ENCODE measurements at places on chromosomes 1 and 21. TPM values are rescaled to one million over a fixed set of nuclear protein-coding genes. Genes with fewer than 3 reads are reported as not detected.
A peak's percentile ranks its signal among the peaks of the same experiment; 100 is the strongest.

C1orf105 gene
- not detected for polyA plus RNA-seq

OR2L8 gene
- not detected for polyA plus RNA-seq

DNA sequence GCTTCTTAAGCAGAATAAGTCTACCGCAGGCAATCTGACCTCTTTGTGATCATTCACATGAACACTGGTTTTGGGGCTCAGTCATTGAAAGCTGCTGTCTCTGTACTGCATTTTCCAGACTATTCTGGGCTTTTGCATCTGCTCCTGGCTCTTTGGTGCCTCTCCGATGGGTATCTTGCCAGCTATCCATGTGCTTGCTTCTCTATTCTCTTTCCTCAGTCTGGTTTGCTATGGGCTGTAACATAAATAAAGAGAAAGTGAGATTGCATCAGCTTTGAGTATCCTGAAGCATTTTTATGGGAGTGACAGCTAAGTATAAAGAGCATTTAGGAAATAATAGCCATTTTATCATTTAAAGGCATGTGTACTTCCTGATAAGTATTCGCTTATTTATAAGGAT, 70.7 kb downstream of the C1orf21 start:
- no peak for DNase-seq

- DNase-seq = no peak
Measured at GRCh38 chr1:12015001-12015491, 4.3 kb upstream of the MIIP start.

- no peak for DNase-seq
Measured at GRCh38 chr1:8925406-8925805, 20.3 kb upstream of the CA6 start.

GRCh38 chr1:200128081-200128480, 100.6 kb downstream of the NR5A2 start:
- DNase-seq = no peak

CELA2B gene
- not detected for polyA plus RNA-seq

DNA sequence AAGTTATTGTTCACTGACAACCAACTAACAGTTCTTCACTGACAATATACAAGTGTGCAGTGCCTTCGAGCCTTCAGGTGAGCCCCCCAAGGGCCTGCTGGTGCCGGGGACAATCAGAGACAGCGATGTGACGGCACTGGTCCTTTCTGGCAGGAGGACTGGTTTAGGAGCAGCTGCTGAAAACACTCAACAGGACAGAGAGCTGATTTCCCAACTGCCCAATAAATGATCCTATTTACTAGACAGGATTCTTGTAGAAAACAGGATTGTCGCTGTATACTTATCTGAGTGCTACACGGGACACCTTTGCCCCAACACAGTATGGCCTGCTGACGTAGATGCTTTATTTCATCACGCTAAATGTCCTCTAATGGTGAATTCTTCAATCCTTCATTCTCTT, 65.4 kb downstream of the TP53BP2 start:
- DNase-seq = no peak

DNA sequence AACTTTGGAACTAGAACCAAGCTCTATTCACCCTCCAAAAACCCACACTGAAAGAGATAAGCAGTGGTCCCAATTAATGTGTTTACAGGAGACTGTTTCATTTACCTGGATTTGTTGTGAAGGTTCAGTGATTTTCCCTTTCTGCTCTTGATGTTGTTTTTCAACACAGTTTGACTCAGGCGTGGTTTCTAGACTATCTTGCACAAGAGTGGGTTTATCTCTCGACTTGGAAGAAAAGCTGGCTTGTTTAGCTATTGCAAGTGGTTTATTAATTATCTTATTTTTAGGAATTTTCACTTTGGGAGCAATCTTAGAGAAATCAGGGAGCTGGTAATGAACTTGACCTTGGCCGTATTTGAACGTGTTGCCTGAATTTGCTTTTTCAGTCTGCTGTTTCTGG, 5.3 kb downstream of the AKNAD1 start:
- DNase-seq = no peak

CLDN19 gene
- not detected for polyA plus RNA-seq

DNA sequence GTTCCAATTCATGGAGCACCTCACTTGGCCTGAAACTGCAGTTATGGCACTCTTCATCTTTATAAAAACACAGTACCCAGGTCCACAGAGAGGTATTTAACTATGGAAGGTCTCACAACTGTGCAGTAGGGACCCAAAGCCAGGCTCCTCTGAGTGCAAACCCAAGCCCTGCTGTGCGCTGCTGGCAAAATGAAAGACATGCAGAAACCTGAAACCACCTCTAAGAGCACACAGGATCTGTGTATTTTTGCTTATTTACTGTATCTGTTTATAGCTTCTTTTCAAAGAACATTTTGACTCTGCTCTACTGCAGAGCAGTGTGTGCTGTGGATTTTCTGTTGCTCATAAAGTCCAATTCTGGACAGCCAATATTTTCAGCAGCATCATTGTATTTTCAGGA, 166.6 kb downstream of the DSCAM start:
- DNase-seq = no peak

DNA sequence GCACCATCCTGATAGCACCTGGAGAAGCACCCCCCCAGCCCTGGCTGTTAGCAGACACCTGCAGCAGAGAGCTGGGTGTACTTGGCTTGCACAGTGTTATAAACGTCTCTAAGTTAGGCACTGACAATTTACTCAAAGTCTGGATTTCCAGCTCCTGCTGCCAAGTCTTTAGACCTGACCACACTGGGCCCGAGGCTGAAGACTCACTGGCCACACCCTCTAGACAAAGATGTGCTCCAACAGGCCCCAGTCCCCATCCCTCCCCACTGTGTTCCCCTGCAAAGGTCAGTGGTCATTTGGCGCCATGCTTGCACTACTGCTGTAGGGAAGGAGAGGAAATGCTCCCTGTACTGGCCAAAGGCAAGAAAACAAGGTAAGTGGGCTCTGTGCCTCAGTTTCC, 31.1 kb downstream of the PADI6 start:
- DNase-seq = no peak

DNA sequence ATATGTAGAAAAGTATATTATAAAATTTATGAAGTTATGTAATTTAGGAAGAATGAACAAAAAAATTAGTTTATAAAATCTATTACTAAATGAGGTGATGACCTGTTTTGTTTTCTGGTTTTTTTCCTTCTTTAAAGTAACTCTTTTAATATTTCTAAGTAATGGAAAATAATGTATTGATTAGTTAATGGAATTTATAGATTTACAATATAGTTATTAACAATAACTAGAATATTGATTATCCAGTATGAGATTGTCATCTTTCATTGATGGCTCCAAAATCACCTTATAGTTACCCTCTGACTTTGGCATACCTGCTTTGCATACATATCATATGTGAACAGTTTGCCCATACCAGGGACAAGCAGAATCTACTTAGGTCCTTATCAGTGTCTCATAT, 23.4 kb downstream of the CAMSAP2 start:
- no peak for DNase-seq

SCYL3 gene
- polyA plus RNA-seq = 14.4 TPM

DNA sequence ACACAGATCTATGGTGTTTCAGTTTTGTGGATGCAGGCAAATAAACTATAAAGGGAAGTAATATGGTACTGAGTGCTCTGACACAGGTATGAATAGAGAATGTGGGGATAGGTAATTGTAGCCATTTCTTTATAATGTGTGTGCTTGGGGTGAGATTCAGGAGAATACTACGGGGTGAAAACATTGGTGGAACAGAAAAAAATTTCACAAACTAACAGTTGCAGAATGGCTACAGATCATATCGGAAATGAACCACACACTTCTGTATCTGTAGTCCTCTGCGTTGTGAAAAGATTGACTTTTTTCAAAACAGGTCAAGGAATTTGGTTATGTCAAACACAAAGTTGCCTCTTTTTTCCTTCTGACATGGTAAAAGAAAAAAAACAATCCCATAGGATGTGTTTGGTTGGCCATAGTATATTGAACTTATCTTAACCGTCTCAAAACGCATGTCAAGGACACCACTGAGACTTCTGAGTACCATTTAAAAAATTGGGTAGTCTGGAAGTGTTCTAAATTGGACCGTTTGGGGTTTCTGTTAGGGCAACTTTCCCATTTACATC, 1.1 kb upstream of the CDC73 start:
- DNase-seq = no peak

- no peak for DNase-seq
Measured at GRCh38 chr21:34881839-34882371, 167.2 kb downstream of the RUNX1 start.

DNA sequence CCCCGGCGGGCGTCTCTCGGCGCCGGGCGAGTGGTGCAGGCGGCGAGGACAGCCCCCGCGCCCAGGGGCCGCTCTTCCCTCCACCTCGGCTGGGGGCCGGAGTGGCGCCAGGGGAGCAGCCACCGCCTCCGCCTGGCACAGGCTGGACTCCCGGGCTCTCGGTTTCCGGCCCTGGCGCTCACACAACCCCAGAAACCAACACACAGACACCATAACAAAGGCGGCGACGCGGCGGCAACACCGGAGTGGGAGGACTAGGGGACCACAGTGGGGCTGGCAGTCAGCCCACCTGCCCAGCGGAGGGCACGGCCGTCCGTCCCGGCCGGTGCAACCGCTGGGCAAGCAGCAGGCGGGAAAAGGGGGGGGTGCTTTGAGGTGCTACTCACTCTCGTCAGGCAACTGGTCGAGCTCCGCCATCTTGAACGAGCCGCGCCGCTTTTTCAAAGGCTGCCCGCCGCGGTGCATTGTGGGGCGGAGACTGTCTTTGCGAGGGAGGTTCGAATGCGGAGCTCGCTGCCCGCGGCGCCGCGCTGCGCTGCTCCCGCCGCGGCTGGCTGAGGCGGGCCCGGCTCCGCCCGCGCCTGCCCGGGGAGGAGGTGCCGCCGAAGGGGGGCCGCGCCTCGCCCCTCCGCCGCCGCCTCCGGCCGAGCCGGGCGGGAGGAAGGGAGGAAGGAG, at the start of gene LIN9:
Gene LIN9 (minus strand): TSS at position 442 of the 675 bp plus-strand sequence. CDS start 25 bp downstream, at position 417.
- peak; percentile 87 for DNase-seq

DNA sequence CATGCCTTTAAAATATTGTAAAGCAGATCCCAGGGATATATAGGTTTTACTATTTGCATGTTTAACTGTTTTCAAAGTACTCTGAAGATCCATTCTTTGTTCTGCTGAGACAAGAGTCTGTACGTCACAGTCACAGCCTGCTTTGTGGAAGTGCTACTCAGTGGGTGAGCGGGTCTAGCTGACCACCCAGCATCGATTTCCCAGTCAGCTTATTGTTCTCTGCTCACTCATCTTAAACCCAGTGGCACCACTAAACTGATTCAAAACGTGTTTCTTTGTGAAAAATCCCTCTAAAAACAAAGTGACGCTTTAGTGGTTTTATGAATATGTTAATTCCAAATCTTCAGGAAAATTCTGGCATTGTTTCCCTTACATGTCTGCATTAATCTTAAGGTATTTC, 12.4 kb downstream of the PLPP3 start:
- no peak for DNase-seq

PTPN14 gene
- polyA plus RNA-seq = not detected

- no peak for DNase-seq
Measured at GRCh38 chr1:45678489-45678888, 7.8 kb downstream of the GPBP1L1 start.

C1orf141 gene
- not detected for polyA plus RNA-seq

DNA sequence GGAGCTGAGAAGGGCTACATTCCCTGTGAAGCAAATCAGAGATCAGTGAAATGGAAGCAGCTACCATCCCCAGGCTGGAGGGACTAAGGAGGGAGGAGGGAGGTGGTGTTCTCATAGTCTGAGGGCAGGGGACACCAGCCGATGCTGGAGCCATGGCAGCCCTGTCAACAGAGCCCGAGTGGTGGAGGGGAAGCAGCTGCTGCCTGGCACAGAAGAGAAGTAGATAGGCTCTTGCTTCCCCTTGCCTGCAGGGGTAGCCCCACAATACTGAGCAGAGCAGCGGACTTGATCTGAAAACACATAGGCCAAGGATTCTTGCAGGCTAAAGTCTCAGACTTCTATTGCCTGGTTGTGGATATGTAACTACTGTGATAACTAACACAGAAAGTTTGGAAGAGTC, 255.1 kb downstream of the FGGY start:
- DNase-seq = no peak

CHD5 gene
- not detected for polyA plus RNA-seq

TSEN15 gene
- polyA plus RNA-seq = 53.3 TPM

DNA sequence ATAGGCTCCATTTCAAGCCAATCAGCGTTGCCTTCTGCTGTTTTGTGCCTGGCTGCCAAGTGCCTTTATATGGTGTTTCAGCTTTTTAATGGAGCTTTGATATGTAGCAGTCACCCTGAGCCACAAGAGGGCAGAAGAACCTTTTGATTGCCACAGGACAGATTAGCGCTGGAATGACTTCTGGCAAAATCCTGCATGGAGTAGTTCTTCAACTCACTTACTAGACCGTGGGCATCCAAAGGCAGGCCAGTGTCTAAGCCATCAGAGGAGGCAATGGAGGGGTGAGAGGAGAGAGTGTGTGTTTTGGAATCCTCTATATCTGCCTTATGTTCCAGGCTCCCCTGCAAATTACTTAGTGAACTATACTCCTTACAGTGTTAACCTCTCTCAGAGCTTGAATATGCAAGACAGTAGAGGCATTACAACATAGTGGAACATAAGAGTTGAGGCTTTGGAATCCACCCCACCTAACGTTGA, 56.2 kb downstream of the ST3GAL3 start:
- peak; percentile 31 for DNase-seq

RPE65 gene
- polyA plus RNA-seq = not detected

DNA sequence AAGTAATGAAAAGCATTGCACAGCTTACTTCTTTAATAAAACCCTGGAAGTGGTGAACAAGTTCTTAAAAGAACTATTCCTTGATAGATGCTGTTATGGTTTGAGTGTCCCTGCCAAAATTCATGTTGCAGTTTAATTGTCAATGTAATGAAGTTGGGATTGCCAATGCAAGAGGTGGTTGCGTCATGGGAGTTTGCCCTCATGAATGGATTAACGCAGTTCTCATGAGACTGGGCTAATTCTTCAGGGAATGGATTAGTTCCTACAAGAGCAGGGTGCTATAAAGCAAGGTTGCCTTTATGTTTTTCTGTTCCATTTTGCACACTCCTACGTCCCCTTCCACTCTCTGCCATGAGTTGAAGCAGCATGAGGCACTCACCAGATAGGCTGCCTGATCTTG, 446.7 kb upstream of the B3GALT2 start:
- DNase-seq = no peak

ID3 gene
- polyA plus RNA-seq = 20.1 TPM

Measured in CD4-positive, alpha-beta memory T cell (primary cell).